Activated CD4-positive, alpha-beta T cell treated with anti-CD3 and anti-CD28 coated beads, Interleukin-2, Interleukin-6, amounts not matched to agents 100 ng/mL and 50 ng/mL, durations not matched to agents 16 hours and 8 hours (primary cell): ENCODE measurements at places on chromosomes 1 and 21.
A peak's percentile ranks its signal among the peaks of the same experiment; 100 is the strongest.

DNA sequence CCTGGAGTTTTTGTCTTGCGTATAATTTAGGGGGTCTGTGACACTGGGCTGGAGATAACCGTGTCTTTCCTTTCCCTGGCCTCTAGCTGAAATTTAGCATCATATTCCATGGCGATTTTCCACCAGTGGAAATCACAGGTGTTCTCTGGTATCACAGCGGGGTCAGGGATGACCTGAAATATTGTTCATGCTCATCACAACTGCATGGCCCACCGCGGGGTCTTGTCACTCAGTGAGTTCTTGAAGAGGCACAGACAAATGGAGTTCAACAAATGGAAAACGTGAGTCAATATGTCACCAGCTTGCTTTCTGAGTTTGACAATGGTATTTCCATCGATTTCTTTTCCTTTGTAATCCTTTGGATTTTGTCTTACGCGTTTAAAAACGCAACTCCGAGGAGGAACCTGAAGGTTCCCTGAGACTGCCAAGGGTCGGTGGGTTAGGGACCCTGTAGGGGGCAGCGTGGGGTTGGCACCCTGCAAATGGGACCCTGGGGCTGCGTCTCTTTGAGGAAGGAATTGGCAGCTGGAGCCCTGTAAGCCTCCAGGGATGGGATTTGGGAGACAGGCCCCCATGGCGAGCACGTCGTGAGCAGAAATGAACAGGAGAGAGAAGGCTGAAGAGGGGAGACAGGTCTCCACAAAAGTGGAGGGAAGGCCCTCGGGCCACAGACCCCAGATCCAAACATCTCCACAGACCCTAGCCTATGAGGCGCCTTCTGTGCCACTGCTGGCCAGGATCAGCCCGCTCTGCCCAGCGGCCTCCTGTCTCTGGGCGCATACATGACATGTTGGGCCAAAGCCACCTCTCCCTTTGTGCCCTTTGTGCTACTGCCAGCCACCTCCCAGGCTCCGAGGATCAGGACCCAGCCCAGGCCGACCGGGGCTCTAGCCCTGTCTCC is 32.1 kb upstream of the RUNX3 start:
- DNase-seq = no peak

DNA sequence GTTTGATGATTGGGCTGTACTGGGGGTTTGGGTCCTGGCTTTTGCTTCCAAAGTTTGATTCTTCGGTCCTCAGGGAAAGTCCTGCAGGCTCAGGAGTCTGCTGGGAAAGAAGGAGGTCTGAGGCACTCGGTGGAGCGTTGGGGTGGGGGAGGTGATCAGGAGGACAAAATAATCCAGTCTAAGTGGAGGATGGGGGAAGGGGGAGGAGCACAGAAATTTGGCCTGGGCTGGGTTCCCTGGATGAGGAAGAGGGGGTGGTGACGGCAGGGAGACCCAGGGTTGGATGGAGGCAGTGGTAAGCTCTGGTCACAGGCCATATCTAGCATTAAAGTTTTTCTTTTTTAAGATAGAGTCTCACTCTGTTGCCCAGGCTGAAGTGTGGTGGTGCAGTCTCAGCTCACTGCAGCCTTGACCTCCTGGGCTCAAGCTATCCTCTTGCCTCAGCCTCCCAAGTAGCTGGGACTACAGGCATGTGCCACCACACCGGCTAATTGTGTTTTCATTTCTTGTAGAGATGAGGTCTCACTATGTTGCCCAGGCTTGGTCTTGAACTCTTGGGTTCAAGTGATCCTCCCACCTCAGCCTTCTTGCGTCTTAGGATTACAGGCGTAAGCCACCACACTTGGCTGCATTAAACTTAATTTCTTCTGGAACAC is 6.8 kb downstream of the SH2D2A start:
- no peak for DNase-seq

- DNase-seq = peak; percentile 67
Measured at GRCh38 chr1:93878501-93878888, 511 bp downstream of the DNTTIP2 start.

GRCh38 chr1:162385702-162386101 is 4.2 kb downstream of the C1orf226 start:
- DNase-seq = no peak

- no peak for DNase-seq
Measured at GRCh38 chr21:17570786-17571185, 41.9 kb downstream of the BTG3 start.

DNA sequence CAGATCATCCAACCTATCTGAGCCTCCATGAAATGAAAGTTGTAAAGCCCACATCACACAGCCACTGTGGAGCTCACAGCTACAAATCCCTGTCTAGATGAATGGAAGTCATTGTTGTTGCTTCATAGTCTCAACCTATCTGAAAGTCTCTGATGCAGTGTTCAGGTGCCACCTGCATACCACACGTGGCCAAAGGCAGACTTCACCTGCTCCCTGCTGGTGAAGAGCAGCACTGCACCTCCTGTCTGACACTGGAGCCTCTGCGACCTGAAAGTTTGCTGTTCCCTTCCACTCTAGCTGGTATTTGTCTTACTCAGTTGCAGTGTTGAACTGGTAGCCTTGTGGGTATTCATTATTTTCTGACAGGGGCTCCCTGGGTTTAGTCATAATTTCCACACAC is 18.4 kb downstream of the LORICRIN start:
- peak; percentile 72 for DNase-seq

DNA sequence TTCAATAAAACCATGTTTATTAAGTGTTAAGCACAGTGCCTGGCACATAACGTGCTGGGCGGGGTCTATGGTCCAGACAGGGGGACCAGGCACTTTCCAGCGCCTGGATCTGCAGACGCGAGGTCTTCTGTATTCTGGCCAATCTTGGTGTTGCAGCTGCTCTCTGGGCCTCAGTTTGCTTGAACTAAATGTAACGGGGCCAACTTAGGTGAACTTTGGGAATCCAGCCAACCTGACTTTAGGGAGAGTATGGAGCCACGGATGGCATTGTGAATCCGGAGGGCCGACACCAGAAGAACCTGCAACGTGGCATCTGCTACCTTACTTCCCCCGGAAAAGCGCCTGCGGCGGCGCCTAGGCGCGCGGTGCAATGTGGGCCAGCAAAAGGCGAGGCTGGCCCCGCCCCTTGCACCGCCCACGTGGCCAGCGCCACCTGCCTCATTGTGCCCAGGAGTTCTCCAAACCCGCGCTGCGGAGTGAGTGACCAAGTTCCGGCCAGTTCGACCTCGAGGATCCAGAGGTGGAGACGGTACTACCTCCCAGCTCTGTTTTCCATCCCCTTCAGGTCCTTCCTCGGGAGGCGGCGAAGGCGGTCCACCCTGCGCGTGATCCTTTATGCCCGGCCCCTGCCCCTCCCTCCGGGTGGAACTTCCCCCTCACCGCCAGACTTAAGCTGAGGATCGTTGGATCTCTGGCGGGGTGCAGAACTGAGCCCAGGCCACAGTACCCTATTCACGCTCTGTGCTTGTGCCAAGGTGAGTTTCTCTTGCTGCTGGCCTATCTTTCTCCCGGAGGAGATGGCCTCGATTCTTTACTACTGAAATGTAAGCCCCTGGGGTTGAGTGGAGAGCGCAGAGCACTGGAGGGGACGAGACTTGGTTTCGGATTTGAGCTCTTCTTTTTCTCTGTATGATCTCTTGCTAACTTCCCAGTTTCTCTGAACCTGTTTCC is at the start of gene AKR1A1:
Gene AKR1A1, plus strand, starts transcription at position 426 of the 951 bp plus-strand sequence. CDS start 10,969 bp downstream, outside the sequence.
- DNase-seq = peak; percentile 95

DNA sequence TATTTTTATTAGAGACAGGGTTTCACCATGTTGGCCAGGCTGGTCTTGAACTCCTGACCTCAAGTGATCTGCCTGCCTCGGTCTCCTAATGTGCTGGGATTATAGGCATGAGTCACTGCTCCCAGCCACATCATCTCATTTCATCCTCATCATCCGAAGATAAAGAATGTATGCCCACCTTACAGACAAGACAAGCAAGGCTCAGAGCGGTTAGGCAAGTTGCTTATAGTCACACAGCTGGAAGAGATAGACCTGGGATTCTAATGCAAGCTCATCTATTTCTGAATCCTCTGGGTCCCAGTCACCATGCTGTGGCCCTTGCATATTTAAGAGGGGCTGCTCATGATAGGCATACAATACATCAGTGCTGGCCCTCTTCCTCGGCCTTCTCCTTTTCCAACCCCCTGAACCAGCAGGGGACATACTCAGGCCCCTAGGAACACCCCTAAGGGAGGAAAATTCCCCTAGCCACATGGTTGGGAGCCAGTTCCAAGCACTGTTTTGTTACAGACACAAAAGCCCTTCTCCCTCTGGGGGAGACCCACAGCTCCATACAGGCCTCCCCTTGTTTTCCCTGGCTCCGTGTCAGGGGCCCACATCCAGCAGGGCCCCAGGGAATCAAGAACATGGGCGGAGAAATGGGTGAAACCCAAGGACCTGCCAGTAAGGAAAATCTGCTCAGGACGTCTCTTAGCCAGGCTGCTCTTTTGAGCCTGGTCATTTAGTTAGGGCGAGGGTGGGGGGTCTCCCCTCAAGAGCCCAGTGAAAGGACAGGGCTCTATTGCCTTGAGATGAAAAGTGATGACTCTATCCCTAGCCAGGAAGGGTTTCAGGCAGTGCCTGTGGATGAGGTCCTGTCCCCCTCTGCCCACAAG is 6.9 kb downstream of the CSRP1 start:
- no peak for DNase-seq
